Spinal cord (tissue), 10 donors: ENCODE measurements at places on chromosomes 1 and 21. TPM values are rescaled to one million over a fixed set of nuclear protein-coding genes. Genes with fewer than 3 reads are reported as not detected.

RNU1-4 gene
- 29,651 TPM for total RNA-seq

F3 gene
- total RNA-seq: 71.5 TPM

NEGR1 gene
- 88.6 TPM for total RNA-seq

HIVEP3 gene
- total RNA-seq: 3.0 TPM

EIF3I gene
- 185 TPM for total RNA-seq
